Stimulated activated CD8-positive, alpha-beta memory T cell treated with anti-CD3 and anti-CD28 coated beads, Interleukin-4, amount 100 ng/mL, for 1 hour (primary cell): ENCODE measurements at places on chromosomes 7 and 10.

DNA sequence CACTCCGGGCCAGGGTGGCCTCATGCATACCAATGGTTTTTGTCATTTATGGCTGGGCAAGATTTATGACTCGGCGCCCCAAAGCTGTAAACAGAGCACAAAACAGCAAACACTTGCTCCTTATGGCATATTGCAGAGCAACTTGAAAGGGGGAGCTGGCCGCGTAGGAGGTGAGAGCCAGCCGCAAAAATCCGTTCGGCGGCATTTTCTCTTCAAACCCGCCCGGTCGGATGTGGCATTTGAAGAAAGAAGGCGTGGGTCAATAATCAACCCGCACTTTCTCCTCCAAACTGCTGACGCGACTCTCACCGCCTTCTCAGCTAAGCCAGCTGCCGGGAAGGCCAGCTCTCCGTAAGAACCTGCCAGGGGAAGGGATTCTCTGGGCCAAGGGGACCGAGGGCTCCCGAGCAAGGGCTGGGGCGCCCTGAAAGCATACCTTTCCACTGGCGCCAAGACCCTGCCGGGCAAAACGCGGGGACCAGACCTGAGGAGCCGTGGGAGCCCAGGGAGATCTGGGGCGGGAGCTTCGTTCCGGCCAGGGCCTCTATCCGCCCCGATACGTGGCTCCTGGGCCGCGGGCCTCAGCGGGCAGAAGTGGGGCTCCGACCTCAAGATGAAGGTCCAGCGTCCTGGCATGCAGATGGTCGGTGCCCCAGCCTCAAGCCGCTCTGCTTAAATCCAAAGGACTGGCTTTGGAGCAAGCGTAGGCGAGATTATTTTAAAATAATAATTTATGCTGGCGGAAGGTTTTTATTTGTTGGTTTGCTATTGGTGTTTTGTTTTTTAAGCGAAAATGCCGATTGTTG lies 12.9 kb upstream of the HOXA2 start:
- DNase-seq, result no peak

- no peak for DNase-seq
These were observed 16.6 kb downstream of the COL26A1 start for GRCh38 chr7:101379302-101379701.

DNA sequence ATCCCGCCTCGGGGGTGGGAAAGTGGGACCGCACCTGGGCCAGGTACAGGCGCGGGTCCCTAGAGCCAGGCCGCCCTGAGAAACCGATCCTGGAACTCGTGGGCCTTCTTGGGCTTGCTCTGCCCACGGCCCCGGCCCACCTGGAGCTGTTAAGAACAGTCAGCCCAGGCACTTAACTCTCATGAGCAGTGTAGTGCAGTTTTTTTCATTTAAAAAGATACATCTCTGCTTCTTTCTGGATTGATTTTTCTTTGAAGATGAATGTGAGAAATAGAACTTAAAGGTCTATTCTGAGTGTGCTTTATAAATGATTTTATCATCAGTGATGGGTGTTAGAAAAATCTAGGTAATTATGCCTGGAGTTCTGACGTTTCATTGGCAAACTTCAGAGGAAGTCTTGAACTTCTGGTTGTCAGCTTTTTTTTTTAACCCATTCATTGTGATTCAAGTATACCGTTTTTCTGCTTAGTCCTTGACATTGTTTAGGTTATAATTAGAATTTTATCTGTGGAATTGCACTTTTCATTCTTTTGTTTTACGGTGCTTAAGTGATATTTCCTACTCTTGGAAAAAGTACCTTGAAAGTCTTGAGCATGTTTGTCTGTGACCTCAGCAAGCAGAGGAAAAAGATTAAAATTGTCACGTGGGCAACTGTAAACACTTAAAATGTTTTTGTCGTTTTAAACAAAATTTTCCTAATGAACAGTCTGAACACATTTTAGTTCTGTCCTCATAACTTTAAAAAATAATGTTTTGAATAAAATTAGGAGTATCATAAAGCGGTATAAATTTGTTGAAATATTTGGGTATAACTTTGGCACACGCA lies 906 bp downstream of the CDK1 start:
- no peak for DNase-seq

GRCh38 chr7:98346515-98347069 lies 54.3 kb downstream of the BAIAP2L1 start:
- no peak for DNase-seq

- no peak for DNase-seq
These were observed 58.5 kb upstream of the FOXP2 start for GRCh38 chr7:114356133-114356532.

DNA sequence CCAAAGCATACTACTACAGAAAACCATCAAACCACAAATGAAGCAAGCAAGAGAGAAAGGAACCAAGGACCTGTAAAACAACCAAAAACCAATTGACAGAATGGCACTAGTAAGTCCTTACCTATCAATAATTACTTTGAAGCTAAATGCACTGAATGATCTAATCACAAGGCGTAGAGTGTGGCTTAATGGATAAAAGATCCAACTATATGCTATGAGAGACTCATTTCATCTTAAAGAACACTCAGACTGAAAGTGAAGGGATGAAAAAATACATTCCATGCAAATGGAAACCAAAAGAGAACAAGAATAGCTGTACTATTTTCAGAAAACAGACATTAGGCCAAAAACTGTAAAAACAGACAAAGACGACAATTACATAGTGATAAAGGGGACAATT lies 70.7 kb downstream of the CRPPA start:
- no peak for DNase-seq

GRCh38 chr7:93047514-93048099 lies 70.2 kb downstream of the SAMD9 start:
- no peak for DNase-seq

- no peak for DNase-seq
These were observed 53.4 kb downstream of the WNT2 start for GRCh38 chr7:117269417-117269816.

DNA sequence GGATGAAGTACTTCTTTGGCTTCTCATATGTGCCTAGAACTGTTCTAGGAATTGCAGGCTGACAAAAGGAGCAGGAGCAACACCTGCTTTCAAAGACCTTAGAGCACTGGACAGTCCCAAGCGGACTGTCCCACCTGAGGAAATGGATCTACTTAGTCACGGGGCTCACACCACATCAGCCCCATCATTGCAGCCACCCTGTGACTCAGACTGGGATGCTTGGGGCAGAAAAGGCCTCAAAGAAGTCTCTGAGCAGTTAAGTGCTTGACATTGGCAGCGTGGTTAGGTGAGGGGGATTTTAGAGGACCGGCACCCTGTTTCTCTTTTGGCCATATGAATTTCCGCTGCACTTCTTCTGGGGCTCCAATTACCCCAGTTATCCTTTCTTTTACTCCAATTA lies 256.6 kb downstream of the USP6NL start:
- no peak for DNase-seq

- DNase-seq, result no peak
These were observed 116.8 kb upstream of the SH2B2 start for GRCh38 chr7:102169651-102170392.

- DNase-seq, result no peak
These were observed 43.2 kb downstream of the GPAM start for GRCh38 chr10:112140110-112140970.

GRCh38 chr7:18679261-18679660 lies 183.7 kb downstream of the HDAC9 start:
- no peak for DNase-seq

GRCh38 chr7:50276483-50276882 lies 28.0 kb upstream of the IKZF1 start:
- DNase-seq, result no peak

- no peak for DNase-seq
These were observed 140.4 kb upstream of the MAGI2 start for GRCh38 chr7:79593866-79594301.

- no peak for DNase-seq
These were observed 200.9 kb upstream of the CNTNAP2 start for GRCh38 chr7:145915679-145916078.

DNA sequence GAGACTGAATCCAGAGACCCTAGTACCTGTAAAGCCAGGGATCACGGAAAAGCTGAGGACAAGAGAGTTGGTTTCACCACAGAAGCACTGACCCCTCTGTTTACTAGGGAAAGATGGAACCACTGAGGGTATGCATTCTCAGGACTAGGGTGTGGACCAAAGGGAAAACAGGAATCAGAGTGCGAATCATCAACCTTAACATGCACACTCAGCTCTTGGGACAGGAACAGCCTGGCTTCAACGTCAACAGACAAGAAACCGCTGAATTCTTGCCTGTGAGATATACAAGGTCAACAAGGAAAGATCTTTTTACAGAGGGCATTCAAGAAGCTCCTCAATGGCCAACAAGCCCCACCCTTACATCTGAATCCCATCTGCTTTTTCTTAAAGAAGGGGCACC lies 14.9 kb downstream of the TNRC18 start:
- DNase-seq, result no peak

DNA sequence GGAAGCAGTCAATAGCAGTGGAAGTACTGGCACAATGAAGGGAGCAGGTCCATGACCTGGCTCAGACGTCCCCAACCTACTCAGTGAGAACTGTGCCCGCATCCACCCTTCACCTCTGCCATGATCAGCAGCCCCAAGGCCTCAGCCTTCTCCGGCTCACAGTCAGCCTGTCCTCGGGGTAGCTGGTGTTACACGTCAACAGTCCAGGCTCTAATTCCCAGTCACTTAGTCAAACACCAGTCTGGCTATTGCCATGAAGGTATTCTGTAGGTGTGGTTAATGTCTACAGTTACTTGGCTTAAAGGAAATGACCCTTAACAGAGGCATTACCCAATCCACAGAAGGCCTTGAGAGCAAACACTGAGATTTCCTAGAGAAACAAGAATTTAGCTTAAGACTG lies 49.1 kb downstream of the GRB10 start:
- DNase-seq, result no peak

GRCh38 chr10:111275091-111275490 lies 198.3 kb downstream of the ADRA2A start:
- no peak for DNase-seq

DNA sequence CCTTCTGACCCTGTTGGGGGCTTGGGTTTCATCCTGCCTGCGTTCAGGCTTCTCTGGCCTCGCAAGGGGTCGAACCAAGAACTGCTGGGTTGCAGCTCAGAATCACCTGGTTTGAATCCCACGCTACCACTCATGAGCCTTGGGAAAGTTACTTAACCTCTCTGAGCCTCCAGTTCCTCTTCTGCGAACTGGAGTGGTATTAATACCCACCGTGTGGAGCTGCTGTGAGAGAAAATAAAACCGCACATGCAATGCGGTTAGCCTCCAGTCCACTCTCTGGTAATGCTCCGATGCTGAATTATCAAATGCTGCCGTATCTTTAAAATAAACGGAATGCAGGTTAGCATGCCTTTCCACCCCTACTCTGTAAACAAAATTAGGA lies 171.9 kb downstream of the ARHGAP12 start:
- DNase-seq, result no peak

GRCh38 chr10:35335133-35336083 lies 901 bp upstream of the CCNY start:
- DNase-seq, result no peak

DNA sequence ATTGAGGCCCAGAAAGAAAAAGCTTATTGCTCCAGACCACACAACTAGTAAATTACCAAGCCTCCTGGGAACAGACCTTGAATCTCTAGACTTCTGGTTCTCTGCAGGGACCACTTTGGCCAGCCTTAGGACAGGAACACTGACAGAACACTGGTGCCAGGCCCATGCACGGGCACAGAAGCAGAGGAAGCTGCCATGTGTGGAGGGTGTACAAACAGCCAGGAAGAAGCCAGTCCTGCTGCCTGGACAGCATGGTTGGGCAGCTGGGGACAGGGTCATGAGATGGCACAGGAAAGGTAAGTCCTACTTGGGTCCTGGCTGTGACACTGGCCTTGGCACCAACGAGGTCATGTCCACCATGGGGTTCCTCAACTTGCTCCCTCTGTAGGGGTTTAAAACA lies 19.2 kb downstream of the MMRN2 start:
- no peak for DNase-seq

GRCh38 chr7:38756521-38756920 lies 125.3 kb upstream of the AMPH start:
- no peak for DNase-seq

DNA sequence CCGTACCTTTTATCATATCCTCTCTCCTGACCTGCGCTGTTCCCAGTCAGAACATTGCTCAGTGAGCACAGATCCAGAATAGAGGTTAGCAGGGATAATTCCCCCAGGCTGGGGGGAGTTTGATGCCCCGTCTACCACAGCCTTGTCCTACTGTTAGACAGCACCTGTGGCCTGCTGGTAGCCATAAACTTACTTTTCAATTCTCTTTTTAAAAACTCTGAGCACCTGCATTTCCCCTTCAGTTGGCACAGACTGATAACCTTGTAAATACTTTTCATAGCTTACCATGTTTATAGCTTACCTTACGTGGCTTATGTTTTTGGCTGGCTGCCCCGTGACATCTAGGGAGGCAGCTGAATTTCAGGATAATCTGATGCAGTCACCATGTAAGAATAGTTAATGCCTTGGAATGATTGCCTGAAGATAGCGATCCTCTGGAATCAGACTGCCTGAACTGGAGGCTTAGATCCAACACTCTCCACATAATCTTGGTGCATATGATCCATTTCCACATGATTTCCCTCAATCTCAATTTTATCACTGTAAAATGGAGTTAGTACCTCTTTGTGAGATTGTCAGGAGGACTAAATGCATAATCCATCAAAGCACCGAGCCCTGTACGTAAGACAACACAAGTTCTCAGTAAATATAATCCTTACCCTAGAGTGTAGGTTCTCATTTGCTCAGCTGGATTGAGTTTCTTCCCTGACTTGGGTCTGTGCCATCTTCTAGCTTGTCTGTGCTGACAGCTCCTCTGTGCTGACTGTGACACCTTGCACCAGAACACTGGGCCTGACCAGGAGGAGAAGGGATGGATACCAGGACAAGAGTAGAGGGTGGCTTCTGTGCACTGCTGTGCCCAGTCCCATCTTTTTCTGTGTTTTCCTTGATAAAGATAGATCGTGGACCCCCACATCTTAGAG lies 111.7 kb upstream of the GJD4 start:
- no peak for DNase-seq

DNA sequence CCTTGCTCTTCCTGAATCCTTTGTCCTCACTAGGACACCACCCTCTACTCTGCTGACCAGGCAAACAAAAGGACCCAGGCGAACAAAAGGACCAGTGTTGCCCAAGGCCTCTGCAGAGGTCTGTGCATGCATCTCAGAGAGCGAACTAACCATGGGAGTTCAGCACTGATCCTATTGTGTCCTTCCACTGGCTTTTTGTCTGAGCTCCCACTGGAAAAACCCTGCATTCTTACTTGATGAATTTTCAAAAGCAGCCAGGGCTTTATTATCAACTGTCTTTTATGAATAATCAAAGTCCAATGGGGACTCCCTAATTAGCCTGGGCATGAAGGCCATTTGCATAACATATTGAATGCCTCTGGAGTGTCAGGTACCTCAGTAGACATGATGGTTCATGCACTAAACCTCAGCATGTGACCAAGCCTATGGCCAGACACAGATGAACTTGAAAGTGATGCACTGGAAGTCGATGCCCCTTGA lies 140.6 kb downstream of the KCNMA1 start:
- no peak for DNase-seq

DNA sequence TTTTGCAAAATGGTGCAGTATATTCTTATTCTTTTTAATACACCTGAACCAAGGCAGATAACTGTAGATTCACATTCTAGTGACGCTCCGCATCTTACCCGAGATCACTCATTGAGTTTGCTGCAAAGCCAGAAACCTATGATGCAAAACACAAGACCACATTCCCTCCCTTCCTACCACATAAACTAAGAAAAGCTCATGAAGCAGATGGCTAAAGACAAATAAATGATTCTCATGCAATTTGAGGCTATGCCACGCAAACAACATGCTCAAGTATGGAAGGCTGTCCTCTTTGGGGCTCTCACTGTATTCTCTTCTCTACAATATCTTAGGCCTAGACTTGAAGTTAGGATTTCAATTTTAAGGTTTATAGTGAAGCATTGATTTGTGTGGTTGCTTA lies 95.0 kb upstream of the BMPER start:
- DNase-seq, result no peak

- DNase-seq, result no peak
These were observed 273.6 kb upstream of the HABP2 start for GRCh38 chr10:113279262-113279661.
